ENCODE measurements at places on chromosomes 7 and 10.

GRCh38 chr7:70660819-70661191 lies 471.1 kb upstream of the GALNT17 start:
- DNase-seq: no peak

- DNase-seq: no peak
Observed at GRCh38 chr10:66321723-66322665, 603.8 kb upstream of the LRRTM3 start.

DNA sequence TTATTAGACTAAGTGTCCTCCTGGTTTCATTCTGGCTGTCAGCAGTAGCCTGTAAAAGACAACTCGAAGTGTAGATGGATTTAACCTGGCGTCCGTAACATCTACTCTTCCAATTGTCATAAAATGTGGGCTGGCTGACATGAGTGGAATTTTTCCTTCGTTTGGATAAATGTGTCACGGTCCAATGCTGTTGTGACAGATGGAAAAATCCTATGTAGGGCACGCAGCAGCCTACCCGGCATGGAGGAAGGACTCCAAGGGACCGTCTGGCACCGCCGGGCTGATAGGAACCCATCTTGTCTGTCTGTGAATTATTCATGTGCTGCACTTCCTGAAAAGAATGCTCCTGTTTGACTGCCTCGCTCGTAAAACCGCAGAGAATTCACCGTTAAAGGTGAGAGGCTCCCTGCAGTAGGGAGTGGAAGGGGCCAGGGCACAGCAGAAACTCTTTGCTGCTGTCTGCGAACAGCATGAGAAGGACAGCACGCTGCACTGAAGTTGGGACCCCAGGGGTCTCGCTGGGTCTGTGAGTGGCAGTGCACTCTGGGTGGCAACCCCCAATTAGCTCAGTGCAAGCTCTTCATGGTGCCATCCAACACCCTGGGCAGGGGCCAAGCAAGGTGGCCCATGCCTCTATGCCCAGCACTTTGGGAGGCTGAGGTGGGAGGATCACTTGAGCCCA lies 1.6 kb upstream of the ORAI2 start:
- DNase-seq: no peak

- DNase-seq: no peak
Observed at GRCh38 chr7:22863156-22863899, 40.7 kb upstream of the TOMM7 start.

DNA sequence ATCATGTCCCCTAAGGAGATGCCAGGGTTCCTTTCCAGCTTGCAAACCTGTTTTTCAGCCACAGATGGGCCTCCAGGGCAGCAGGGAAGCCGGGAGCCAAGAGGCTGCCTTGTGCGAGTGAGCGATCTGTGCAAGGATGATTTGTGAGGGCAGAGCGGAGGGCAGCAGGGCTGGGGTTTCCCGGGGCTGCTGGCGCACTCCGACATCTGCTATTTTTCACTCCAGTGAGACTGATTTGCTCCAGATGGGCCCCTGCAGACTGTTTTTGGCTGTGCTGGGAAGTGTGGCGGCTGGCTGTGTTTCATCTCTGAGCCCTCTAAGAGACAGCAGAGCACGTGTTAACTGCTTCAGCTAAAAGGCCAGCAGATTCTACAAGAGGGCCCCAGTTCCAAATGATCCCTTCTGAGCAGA lies 466.2 kb downstream of the TYW1 start:
- DNase-seq: no peak

DNA sequence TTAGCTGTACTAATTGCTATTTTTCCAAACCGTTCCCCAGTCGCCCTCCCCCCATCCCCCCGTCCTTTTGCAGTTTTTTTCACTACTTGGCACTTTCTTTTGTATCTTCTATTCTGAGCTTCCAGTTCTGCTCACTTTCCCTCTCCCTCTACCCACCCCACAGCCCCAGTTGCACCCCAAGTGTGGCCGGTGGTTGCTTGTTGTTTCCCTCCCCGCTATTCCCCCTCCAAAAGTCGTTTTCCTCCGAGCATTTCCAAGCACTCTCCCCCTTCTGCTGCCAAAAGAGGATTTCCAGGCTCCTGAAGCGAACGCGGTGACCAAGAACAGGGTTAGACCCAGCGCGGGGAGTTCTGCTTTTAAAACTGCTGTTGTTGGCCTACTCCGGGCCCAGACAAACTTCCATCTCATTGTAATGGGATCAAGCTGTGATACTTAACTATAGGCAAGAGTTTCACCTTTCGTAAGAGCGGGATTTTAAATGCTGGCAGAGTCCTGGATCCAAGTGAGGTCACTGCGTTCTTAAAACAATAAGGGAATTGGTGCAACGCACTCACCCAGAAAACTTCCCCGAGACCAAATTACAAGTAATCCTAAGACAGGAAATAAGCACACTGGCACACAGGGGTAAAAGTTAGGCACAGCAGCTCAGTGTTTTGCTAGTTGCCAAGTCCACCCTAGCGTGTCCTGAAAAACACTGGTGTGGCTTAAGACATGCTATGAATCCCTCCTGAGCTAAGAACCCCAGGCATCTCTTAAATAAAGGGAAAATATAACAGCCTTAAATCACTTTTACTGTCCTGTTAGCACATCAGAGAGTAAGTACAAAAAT lies 1.5 kb upstream of the RGS10 start:
- no peak for DNase-seq

DNA sequence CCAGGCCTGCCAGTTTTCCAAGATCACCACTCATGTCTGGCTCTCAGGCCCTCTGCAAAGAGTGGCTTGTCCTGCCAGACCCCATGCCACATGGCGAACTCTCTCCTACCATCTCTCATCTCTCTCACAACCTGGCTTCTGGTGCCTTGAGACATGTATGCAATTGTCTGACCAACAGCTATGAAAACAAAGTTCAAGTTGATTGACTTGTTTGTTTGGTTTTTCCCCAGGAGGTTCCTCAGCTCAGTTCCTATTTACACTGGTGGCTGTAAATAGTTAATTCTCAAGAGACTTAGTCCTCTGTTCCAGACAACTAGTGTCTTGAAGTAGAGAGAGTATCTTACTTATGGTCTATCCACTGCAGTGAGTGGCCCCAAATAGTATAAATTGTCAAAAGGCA lies 131.8 kb downstream of the SNX10 start:
- no peak for DNase-seq

DNA sequence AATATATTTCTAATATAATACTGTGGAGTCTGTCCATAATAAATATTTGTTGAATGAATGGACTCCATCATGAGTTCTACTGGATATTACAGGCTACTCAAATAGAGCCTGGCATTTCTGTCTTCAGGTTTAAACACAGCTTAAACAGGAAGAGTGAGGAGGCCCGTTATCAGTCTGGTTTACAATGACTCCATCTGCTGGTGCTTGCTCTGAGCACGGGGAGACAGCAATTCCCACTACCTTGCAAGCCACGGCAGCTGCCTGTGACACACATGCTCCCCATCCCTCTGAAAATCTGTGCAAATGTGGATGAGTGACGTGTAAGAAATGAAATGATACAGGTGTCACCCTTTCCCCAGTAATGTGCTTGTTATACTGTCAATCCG lies 293.5 kb upstream of the IMMP2L start:
- DNase-seq: no peak

DNA sequence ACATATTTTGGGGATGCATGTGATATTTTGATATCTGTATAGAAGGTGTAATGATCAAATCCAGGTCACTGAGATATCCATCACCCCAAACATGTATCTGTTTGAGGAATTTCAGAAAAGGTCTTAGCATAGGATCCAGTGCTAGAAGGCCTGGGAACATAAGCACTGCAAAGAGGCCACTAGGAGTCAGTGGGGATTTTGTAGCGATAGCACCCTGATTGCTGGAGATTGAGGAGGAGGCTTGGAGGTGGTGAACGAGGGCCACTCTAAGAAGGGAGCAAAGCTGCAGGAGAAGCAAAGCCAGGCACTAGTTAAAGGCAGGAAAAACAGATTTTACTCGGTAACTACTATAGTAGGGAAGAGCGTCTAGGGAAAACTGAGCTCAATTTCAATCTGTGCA lies 324.0 kb downstream of the LHFPL3 start:
- no peak for DNase-seq

GRCh38 chr7:128681794-128682537 lies 9.9 kb downstream of the GARIN1A start:
- no peak for DNase-seq

DNA sequence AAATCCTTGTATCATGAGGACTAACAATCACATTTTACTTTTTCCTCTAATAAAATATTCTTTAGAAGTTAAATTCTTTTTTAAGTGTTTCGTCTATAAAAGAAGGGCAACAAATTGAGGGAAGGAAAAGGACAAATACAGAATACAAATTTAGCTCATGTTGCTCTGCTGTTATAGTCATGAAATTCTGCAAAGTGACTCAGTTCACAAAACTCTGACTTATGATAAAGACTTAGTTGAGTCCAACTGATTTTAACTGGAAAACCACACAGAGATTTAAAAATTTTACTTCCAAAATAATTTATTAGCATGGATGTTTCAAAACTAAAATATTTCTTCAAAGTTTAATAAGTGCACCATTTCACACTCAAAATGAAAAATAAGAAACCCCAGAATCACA lies 75.0 kb upstream of the GPR22 start:
- DNase-seq: no peak

DNA sequence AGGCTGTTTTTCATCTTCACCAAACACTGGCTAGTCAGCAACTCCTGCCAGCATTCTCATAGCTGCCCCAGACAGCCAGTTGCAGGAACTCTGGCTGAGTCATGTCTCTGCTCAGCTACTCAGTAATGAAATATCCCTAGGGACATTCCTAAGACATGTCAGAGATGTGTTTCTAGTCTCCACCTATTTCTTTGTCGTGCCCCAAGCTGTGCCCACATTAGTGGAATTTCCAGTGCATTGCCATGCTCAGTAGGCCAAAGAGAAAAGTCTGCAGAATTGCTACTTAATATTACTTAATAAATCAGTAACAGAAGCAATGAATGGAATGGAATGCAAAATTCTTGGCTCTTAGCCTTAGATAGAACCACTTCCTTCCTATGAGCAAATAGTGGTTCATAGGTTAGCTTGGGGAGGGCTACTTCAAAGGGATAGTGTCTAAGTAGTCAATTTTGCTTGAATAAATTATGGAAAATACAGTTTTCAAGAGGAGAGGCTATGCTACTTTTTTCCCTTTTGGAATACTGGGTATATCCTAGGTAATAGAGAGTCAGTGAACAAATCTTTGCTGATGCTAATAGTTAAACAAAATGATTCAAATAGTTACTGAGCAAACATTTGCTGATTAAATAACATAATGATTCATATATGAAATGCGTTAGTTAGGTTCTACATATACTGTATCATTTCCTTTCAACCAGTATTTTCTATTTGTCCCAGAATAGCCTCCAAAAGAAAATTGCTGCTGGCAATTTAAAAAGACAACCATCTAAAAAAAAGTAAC lies 23.6 kb upstream of the SEMA3C start:
- DNase-seq: peak; percentile 81

- no peak for DNase-seq
Observed at GRCh38 chr10:51642581-51642980, 56.8 kb downstream of the CSTF2T start.

All from pulmonary artery endothelial cell (primary cell).